ENCODE measurements at places on chromosomes 6 and 20.

DNA sequence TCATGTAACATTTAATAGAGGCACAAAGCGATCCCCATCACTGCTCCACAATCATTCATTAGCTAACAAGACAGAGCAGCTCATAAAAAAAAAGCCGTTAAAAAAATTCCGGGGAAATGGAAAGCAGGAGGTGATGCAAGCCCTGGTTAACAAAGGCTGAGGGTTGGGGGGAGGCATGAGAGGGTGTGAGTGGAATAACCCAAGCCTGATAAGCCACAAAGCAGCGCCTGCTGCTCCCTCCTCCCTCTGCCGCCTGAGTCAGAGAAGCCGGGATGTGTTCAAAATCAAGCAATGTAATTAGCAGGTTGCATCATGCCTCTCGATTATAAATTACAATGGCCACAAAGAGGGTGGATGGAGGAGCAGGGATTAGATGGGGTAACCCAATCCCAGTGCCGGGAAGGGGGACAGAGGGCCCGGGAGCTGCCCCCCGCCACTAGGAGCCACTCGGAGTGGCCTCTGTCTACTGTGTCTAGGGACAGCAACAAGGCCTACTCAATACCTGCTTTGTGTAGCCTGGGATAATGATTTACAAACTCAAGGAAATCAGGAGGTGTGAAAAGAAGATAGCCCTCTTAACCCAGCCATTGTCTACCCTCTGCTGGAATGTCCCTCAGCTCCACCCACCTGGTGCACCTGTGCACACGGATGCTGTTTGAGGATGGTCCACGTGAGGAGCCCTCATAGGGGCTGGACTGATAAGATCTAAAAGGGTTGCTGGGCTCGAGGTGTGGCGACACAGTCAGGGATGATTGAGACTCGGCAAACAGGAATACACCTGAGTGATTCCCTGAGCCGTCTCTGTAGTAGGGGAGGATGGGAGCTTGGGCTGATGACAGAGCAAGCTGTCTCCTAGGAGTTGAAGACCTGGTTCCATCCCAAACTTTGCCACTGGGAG lies 156.9 kb downstream of the VEGFA start:
- DNase-seq, result no peak

DNA sequence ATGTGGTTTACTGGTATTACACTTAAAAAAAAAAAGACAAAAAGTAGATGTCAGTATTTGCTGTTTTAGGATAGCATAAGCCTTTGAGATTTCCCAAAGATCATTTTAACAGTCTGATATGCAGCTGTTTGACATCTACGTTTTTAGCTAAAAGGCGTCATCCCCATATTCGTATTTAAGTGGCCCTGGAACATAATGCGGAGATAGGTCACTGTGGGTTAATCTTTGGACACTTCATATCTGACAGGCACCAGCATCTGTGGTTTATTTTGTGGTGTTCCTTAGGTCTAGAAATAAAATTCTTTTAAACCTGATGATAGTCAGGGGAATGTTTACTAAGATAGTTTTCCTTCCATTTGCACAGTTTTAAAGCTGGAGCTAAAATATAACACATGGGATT lies 313.7 kb downstream of the SOX4 start:
- no peak for DNase-seq

DNA sequence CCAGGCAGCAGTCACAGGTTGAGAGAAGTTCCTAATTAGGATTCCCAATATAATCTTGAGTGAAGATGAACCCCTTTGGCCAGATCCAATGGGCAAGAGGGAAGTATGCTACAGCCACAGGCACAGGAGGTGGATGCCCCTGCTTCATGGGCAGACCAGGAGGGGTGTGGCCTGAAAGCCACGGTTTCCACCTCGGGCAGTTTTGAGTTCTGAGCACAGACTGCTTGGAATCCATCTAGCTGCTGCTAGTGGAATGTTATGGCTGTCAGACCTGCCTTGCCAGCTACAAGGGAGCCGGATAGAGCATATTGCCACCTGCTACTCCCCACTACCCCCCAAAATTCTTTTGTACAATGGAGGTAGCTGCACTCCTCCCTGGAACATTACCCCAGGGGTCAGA lies 672.9 kb downstream of the HACE1 start:
- DNase-seq, result no peak

DNA sequence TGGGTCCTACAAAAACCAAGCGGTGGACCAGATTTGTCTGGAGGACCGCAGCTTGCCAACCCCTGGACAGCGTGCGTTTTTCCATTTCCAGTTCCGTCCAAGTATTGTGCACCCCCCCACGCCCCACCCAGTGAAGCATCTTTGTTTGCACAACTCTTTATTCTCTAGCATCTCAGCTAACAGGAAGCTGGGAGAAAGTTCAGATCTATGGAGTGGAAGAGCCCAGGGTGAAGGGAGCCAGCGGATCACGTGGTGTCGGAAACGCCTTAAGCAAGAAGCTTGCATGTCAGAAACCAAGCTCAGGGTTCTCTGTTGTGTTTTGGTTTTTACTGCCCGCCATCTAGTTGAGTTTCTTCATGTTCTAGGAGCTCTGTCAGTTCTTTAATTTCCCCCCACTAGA lies 29.9 kb downstream of the ARID1B start:
- no peak for DNase-seq

DNA sequence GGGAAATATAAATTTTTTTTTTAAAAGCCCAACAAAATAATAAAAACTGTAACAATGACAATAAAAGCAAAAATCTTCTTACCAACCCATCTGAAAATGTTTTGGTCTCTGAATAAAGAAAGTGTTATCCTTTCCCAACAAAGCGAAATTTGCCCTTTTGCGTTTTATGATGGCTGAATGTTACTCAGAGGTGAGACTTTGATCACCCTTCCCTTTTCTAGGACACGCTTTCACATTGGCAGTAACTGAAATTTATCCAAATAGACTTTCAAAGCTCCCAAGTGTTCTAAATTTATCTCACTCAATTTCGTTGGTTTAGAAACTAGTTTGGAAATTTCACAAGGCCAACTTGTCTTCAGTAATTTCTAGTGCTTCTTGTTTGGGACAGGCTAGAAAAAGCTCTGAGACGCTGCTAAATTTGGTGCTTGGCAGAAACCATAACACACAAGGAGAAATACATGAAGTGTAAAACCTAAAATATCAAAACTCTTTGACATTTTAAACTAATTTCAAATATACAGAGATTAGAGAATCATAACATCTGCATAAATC lies 354.5 kb upstream of the CITED2 start:
- DNase-seq, result no peak

DNA sequence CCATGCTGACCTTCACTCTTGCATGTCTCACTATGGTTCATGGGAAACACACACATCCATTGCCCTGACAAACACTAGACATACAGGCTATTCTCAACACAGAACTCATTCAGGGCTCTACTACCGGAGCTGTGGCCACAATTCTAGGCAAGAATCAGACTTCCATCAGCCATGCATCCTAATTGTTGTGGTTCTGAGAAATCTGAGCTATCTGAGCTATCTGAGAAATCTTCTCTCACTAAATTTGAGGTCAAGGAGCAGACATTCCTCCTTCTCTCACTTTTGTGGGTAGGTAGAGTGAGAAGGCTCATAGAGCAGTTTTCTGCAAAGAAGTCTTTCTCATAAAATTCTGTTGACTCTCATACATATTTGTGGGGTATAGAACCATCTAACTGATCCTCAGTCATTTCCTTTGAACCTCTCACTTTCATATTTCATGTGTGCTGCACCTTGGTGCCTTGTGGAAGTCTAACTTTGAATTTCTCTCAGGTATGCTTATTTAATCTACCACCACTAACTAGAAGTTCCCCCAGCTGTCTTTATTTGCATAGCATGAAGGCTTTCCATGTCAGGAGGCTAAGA lies 43.6 kb downstream of the ADGRF1 start:
- no peak for DNase-seq

- DNase-seq, result no peak
Measured at GRCh38 chr6:42440778-42441696, 10.7 kb downstream of the TRERF1 start.

DNA sequence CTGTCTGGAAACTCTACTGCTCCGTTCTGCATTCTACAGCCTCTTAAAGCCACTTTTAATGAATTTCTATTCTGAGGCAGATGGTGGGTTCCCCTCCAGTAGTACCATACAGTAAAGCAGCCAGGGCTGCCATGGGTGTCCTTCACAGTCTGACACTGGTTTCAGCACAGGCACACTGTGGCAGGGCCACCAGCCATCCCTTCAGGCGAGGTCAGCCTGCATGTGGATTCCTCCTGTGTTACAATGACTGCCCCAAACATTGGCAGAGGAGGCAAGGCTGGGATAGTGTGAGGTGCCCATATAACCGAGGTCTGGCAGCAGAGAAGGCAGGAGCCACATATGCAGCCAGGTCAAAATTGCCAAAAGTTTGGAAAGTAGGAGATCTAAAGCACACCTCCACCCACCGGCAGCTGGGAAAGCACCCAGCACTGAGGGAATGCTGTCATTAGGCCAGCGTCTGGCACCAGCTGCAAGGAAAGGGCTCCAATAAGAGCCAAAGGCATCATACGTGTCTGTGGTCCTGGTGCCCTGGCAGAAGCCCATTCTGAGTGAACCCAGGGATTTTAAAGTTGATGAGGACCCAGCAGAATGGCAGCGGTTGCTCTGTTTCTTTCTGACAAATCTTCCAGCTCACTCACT lies 24.0 kb downstream of the STK35 start:
- DNase-seq, result no peak

- DNase-seq, result no peak
Measured at GRCh38 chr6:90294614-90294988, 2.0 kb downstream of the BACH2 start.

GRCh38 chr20:49712646-49712995 lies 1.1 kb downstream of the B4GALT5 start:
- no peak for DNase-seq

GRCh38 chr6:46296586-46296985 lies 125.8 kb upstream of the ENPP5 start:
- no peak for DNase-seq

DNA sequence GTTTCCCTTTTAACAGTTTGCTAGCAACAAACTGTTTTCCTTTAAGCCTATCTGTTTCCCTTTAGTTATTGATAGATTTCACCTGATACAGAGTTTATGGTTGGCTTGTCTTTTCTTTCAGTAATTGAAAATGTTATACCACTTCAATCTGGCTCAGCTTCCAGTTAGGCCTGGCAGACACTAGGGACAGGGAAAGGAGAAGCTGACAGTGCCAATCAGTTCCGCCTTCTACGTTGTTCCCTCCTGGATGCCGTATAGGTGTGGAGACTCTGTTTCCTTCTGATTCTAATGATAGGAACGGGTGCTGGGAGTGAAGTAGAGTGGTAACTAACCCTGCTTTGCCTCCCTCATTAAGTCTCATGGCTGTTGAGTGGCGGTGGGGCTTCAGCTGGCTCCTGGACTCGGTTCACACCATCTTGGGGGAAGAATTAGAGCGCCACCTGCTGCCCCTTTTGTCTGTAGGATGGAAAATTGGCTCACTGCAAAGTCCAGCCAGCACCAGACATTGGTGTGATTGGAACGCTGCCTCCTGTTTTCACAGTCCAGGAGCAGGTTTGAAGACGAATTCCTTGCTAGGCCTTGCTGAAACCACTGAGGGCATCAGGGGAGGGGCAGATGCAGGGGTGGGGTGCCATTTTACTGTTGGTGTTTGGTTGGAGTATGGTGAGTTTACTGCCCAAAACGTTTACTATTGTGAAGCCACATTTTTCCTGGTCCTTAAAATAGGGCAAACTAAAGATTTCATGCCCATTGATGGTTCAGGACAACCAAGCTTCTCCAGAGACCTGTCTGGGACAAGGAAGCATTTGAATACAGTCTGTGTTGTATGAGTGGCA lies 1729.5 kb downstream of the GRIK2 start:
- peak; percentile 74 for DNase-seq

GRCh38 chr20:9609887-9610502 lies 95.6 kb downstream of the LAMP5 start:
- DNase-seq, result no peak

DNA sequence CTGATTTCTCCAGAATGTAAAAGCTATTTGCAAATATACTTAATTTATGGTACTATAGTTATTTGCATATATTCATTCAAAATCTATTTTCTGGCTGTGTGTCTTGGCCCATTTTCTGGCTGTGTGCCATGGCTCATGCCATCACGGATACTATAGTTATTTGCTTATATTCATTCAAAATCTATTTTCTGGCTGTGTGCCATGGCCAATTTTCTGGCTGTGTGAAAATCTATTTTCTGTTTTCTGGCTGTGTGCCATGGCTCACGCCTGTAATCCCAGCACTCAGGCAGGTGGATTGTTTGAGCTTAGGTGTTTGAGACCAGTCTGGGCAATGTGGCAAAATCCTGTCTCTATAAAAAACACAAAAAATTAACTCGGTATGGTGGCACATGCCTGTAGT lies 28.9 kb upstream of the RIPK1 start:
- DNase-seq, result no peak

- no peak for DNase-seq
Measured at GRCh38 chr6:37630281-37630799, 67.3 kb downstream of the MDGA1 start.

GRCh38 chr6:158539413-158539812 lies 20.5 kb upstream of the TMEM181 start:
- DNase-seq, result no peak

DNA sequence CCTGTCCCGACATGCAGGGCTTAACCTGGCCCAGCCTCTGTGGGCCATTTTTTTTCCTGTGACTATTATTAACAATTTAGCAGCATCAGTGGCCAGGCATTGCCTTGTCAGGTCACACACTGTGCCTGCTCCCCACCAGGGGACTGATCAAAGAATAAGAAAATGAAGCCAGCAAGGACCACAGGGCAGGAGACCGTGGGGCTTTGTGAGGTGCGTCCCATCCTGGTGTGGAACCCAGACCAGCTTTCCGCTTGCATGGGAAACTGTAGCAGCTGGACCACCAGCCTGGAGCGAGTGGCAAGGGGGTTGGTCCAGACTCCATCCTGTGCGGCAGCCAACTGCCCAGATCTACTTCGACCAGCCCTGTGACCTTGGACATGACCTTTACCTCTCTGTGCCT lies 218.3 kb downstream of the ANKRD60 start:
- peak; percentile 41 for DNase-seq

- no peak for DNase-seq
Measured at GRCh38 chr6:139534472-139535115, 160.1 kb upstream of the CITED2 start.

DNA sequence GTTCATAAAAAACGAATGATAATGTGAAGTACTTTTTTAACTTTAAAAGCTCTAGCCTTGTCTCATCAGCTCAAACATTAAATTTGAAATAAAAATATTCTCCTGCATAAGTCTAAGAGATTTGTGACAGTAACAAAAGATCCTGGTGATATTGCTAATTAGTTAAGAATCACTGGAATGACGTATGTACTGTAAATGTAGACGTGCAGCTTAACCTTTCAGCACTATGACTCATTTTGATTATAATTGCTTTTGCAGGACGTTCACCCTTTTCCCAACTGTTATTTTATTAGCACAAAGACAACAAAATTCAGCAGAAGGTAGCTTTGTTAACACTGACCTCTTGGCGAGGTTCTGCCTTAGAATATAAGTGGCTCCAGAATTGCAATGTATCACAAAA lies 68.6 kb downstream of the TENT5A start:
- no peak for DNase-seq
